ENCODE measurements at places on chromosomes 2 and 18.

DNA sequence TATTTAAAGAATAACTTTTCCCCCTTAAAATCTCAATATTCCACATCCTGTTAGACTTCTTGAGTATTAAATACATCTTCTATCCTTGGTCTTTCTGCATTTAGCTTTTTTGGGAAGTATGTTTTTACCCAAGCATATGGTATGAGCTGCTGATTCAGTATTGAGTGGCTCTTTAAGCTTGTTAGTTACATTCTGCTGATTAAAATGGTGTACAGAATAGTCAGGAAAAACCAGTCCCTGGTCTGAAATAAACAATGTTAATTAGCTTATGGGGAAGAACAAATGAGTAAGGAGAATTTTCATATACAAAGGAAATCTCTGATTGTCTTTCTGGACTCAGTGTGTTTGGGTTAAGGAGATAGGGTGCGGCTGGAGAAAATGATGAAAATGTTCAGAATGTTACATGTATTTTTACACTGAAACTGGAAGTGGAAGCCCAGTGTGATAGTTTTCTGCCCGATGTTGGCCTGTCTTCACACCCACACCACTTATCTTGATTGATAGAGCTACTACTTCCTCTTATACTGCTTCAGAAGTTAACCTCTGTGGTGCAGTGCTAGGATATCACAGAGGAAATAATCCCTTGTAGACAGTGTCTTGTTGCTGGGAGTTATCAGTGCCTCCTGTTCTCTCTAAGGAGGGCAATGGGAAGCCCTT, 84.0 kb downstream of the MSH2 start:
- DNase-seq, result no peak

GRCh38 chr2:1670636-1671035, 73.7 kb downstream of the PXDN start:
- no peak for DNase-seq

GRCh38 chr18:32183503-32183902, 6.3 kb upstream of the MEP1B start:
- DNase-seq, result no peak

GRCh38 chr2:121036226-121036692, 248.7 kb downstream of the TFCP2L1 start:
- DNase-seq, result no peak

GRCh38 chr18:9428301-9428706, 47.0 kb upstream of the RALBP1 start:
- no peak for DNase-seq

GRCh38 chr2:241560883-241561474, 2.4 kb downstream of the BOK start:
- DNase-seq, result no peak

- no peak for DNase-seq
These were observed 229.1 kb downstream of the PHLPP1 start for GRCh38 chr18:62944454-62944853.

DNA sequence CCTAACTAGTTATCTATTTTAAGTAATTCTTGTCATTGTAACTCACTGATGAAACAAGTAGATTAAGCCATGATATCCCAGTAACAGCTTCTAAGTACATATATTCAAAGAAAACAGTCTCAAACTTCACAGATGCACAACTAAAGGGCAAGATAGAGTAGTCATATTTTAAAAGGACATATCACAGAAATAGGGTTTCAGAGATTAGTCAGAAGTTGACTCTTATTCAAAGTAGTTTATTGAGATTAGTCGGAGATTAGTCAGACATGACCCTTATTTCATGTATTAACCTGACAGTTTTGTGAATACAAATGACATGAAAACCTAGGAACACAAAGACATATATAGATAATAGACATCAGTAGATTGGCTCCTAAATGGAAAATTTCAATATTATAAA, 15.9 kb upstream of the CHAC2 start:
- DNase-seq, result no peak

DNA sequence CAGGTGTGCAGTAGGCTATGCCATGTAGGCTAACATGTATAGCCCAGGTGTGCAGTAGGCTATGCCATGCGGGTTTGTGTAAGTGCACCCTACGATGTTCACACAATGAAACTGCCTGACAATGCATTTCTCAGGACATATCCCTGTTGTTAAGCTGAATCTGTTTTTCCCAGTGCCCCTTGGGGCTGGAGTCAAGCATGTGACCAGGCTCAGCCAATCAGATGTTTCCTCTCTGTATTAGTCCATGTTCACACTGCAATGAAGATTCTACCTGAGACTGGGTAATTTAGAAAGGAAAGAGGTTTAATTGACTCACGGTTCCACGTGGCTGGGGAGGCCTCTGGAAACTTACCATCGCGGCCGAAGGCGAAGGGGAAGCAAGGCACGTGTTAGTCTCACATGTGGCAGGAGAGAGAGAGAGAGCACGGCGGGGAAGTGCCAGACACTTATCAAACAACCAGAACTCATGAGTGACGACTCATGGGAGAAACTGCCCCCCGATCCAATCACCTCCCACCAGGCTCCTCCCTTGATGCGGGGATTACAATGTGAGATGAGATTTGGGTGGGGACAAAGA, 24.2 kb downstream of the ITM2C start:
- DNase-seq, result no peak

- no peak for DNase-seq
These were observed 242.2 kb downstream of the ZNF516 start for GRCh38 chr18:76252880-76253279.

DNA sequence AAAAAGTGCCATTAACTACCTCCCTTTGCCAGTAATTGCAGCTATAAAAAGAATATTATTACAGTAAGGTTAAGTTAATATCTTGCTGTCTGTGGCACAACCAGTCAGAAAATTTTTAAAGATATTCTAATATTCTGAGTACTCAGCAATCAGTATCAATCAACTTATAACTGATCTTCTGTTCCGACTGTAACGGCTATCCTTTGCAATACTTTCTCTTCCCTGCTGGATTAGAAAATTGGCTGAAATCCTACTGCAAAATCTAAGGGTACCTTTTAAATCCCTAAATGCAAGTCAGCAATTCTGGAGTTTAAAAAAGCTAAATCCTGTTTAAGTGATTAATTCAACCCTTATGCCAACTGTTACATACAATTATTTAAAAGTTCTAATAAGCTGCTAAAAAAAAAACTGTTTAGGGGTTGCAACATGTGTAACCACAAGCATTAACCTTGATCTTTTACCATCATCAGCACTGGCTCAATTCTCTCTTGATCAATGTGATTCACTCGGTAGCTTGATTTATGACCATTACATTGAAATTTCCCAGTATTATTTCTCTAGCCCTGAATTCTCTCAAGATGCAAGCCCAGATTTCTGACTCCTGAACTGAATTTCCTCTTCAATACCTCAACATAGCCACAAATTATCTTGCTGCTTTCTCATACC, 20.5 kb downstream of the GAREM1 start:
- no peak for DNase-seq

DNA sequence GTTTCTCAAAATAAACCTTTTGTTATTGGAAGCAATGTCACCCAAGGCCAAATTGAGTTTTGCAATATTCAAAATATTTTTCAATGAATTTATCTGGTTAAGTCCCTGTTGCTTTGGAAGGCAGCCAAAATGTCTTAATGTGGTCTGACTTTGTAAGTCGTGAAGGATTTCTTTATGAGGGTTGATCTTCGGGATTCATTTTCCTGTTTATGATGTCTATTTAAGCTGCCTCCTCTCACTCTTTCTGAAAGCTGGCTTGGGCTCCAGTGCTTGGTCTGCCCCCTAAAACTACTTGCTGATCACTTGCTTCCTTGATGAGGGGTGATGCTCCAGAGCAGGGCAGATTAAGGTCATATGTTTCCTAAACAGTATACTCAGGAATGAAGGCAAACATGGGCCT, 141.1 kb downstream of the ANTXR1 start:
- DNase-seq, result no peak
